ENCODE measurements at places on chromosomes 5 and 9.

DNA sequence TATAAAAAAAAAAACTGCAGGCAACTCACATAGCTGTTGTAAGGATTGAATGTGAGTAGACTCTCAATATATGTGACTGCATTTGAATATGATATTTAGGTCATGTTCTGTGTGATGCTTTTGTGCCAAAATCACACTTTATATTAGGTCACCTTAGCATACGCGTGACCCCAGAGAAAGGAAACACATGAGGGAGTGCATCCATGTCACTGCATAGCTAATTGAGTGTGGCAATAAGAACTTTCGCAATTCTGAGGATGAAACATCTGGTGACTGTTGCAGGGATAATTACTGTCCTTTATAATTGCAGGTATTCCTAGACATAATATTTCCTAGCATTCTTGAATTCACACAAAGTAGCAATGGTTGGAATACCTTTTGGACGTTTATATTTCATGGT lies 459.5 kb upstream of the KLF4 start:
- DNase-seq: no peak

DNA sequence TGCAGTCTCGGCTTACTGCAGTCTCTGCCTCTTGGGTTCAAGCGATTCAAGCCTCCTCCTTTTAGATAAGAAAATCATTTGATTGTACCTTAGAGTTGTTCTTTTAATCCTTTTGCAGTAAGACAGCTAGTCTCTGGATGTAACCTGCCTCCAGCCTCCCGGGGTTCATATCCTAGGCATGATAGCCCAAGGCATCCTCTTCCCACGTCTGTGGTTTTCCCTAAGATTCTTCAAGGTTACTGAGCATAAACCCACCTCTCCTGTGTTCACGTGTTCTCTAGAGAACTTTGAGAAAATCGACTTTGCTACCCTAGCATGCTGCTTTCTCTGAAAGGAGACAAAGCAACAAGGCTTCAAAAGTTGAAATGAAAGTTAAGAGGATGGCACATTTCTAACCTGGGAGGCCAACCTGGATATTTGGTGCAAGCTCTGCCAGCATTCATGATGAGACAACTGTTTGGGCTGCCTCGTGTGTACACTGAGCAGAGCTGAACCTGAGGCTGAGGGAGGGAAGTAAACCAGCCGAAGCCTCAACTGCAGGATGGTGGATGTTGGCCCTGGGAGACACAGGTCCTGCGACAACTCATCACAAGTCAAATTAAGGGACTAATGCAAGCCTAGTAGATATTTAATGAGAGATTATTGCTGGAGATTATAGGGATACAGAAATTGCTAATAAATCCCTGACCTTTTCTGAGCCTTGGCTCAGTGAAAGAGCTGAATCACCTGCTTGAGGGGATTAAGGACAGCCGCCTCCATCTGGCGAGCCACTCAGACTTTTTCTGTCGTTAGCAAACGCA lies 261.8 kb downstream of the ARHGAP26 start:
- DNase-seq: no peak

GRCh38 chr5:76791461-76791860 lies 27.4 kb upstream of the F2RL1 start:
- DNase-seq: no peak

- no peak for DNase-seq
Measured at GRCh38 chr5:53291528-53291927, 182.0 kb upstream of the MOCS2 start.

DNA sequence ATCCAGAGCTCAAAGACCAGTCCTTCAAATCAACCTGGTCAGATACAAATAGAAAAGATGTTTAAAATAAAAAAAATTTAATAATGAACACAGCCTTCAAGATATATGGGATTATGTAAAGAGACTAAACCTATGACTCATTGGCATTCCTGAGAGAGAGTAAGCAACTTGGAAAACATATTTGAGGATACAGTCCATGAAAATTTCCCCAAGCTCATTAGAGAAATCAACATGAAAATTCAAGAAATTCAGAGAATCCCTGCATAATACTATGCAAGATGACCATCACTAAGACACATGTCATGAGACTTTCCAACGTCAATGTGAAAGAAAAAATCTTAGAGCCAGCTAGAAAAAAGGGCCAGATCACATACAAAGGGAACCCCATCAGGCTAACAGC lies 512.9 kb upstream of the PTGER4 start:
- DNase-seq: no peak

GRCh38 chr9:78682216-78682615 lies 385.3 kb downstream of the PSAT1 start:
- no peak for DNase-seq

DNA sequence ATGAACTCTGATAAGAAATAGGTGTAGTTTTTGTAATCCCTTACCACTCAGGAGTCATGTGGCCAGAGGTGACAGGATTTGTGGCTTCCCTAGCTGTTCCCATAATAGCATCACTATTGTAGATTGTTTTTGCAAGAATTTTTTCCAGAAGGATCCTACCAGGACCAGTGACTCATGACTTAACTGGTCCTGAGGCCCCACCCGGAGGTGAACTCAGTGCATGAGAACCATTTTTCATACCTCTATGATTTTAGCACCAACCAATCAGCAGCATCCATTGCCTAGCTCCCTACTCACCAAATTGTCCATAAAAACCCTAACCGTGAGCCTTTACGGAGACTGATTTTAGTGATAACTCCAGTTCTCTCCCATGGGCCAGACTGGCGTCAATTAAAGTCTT lies 484.8 kb downstream of the PSAT1 start:
- no peak for DNase-seq

DNA sequence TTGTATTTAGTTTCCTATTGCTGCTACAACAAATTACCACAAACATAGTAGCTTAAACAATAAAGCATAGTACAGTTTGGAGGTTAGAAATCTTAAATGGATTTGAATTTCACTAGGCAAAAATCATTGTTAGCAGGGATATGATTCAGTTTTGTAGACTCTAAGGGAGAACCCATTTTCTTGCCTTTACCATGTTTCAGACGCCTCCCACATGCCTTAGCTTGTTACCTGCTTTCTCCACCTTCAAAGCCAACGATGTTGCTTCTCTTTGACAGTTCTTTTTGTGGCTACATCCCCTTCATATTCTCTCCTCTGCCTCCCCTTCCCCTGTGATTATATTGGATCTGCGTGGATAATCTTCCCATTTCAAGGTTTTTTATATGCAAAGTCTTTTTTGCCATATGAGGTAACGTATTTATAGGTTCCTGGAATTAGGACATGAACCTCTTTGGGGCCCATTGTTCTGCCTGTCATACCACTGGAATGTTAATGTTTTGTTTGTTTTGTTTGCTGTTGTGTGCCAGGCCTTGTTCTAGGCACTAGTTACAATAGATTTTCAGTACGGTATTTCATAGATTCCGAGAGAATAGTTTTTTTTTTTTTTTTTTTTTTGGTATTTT lies 54.1 kb downstream of the UHRF2 start:
- no peak for DNase-seq

GRCh38 chr9:111663301-111663823 lies 2.0 kb downstream of the GNG10 start:
- DNase-seq: no peak

- DNase-seq: no peak
Measured at GRCh38 chr9:4069457-4070153, 230.3 kb downstream of the GLIS3 start.

DNA sequence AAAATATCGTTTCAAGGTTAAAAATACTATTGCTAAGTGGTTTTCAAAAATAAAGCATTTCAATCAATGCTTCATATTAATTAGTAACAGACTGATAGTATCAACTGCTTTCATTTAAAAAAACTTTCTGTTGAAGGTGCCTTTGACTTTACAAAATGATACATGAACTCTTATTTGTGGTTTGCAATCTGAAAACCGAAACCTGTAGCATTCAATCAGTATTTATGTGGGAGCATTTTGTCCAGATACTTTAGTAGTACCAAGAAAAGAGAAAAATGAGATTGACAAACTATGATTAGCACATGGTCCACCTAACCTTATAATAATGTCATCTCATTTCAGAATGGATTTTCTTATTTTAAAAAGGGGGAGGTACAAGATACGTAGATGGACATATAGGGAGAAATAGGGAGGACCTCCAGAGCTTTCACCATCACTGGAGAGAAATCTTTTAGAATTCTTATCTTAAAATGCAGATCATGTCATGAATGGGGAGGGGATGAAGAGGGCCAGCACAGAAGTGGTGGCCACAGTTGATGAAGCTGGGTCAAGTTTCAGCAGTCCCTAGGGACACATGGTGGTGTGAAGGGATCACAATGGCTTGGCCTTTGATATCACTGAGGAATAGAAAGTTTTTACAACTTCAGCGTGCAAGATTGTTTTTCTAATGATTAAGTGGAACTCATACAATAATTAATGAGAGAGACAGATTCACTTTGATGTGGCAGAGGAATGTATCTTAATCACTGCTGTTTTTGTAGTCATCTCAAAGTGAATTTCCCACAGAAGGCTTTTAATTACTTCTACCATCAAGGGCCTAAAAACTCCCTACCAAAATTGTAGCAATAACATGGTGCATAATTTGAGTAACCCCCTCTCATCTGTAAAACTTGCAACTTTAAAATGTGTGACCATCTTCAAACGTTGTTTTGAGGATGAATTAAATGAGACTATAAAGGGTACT lies 322.3 kb upstream of the EDIL3 start:
- DNase-seq: no peak

DNA sequence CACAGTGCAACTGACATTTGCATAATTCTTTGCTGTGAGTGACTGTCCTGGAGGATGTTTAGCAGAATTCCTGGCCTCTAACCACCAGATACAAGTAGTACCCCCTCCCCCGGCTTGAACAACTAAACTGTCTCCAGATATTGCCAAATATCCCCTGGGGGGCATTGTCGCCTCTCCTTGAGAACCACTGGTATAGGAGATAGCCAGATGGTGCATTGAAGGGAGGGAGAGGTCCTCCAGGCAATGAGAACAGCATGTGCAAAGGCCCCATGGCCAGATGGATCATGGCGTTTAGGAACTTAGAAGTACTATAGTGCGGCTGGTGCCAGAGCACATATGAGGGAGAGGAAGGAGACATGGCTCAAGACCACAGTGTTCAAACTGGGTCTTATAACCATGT lies 18.9 kb upstream of the ORM1 start:
- no peak for DNase-seq

- DNase-seq: no peak
Measured at GRCh38 chr9:9961487-9961886, 651.3 kb downstream of the PTPRD start.

- DNase-seq: no peak
Measured at GRCh38 chr9:28834156-28834555, 1260.9 kb upstream of the C9orf72 start.

DNA sequence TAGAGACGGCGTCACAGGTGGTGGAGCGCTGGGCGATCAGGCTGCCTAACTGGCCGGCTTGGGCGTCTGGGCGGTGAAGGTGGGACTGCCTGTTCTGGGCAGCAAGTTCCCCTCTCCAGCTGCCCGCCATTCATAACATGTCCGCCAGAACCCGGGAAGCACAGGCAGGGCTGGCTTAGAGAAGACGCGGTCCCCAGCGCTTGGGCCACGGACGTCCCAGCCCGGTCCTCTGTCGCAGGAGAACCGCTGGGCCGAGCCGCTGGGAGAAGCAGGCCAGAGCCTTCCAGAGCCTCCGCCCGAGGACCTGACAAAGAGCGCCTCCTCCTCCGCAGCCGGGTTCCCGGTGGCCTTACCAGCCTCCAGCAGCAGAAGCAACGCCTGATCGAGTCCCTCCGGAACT lies 15.2 kb upstream of the HAND1 start:
- DNase-seq: no peak

DNA sequence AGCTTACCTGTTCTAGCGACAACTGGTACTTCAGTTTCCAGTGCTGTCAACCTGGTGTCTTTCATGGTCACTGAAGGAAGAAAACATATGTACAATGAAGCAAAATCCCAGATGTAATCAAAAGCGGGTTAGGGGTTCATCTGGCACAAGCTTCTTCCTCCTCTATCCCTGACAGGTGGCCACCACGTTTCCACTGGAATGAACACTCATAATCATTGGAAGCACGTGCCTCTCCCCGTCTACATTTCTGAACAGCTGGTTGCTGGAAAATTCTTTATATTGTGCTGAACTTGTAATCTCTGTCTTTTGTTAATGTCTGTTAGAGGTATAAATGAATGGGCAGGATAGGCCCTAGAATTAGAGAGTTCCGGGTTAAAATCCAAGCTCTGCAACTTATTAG lies 9.4 kb downstream of the TSC1 start:
- no peak for DNase-seq

DNA sequence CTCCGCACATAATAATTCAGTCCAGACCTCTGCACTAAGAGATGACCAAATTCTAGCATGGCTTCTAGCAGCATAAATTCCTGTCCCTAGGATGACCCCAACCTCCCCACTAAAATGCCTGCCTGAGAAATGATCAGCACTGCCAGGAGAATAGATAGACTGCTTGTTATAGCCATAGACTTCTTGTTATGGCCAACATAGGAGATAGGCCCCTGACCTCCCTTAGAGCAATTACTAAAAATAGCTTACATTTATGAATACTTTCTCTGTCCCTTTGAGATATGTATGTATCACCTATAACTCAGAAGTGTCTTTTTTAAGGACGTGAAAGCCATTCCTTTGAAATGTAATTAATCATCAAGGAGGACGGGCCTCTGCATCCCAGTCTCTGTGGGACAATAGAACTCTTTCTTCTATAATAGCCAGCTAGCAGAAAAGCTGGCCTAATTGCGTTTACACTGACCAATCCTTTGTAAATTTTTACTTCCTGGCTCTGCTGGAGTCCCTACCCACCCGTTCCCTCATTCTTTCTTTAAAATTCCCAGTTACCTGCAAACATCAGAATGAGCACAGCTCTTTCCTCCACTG lies 1002.7 kb downstream of the CDH18 start:
- DNase-seq: no peak

- DNase-seq: no peak
Measured at GRCh38 chr5:18000744-18001143, 366.5 kb downstream of the TAF11L14 start.
